Left cardiac atrium (tissue), 4 donors: ENCODE measurements at places on chromosomes 11 and 22. TPM values are rescaled to one million over a fixed set of nuclear protein-coding genes. Genes with fewer than 3 reads are reported as not detected.

Gene MTMR2
- total RNA-seq, result 22.0 TPM

Gene MFRP
- not detected for total RNA-seq

Gene NXPE1
- total RNA-seq, result not detected

Gene TRIM49C
- total RNA-seq, result not detected

Gene PKNOX2
- total RNA-seq, result 14.4 TPM

Gene TLCD5
- total RNA-seq, result 14.1 TPM

Gene MS4A6E
- total RNA-seq, result not detected

Gene NUP160
- 13.7 TPM for total RNA-seq

Gene PARVG
- 9.5 TPM for total RNA-seq

Gene POLR3H
- 25.0 TPM for total RNA-seq

Gene SYT13
- 12.1 TPM for total RNA-seq

Gene CLMP
- 38.6 TPM for total RNA-seq

Gene ZNF70
- total RNA-seq, result 5.6 TPM

Gene LRRC56
- 0.68 TPM for total RNA-seq

Gene PRODH
- 2.3 TPM for total RNA-seq

Gene OR52A1
- total RNA-seq, result not detected

Gene OR52E2
- total RNA-seq, result not detected

Gene ALDH3B2
- total RNA-seq, result not detected

Gene SCGB1D4
- total RNA-seq, result not detected

Gene TMPRSS4
- total RNA-seq, result not detected

Gene DPAGT1
- 27.7 TPM for total RNA-seq

Gene GGTLC2
- not detected for total RNA-seq

Gene TRPC6
- total RNA-seq, result 0.56 TPM
